Fibroblast of gingiva (primary cell): ENCODE measurements at places on chromosomes 5 and 9.

GRCh38 chr9:128043467-128043868 lies 23.7 kb downstream of the NAIF1 start:
- DNase-seq, result no peak

DNA sequence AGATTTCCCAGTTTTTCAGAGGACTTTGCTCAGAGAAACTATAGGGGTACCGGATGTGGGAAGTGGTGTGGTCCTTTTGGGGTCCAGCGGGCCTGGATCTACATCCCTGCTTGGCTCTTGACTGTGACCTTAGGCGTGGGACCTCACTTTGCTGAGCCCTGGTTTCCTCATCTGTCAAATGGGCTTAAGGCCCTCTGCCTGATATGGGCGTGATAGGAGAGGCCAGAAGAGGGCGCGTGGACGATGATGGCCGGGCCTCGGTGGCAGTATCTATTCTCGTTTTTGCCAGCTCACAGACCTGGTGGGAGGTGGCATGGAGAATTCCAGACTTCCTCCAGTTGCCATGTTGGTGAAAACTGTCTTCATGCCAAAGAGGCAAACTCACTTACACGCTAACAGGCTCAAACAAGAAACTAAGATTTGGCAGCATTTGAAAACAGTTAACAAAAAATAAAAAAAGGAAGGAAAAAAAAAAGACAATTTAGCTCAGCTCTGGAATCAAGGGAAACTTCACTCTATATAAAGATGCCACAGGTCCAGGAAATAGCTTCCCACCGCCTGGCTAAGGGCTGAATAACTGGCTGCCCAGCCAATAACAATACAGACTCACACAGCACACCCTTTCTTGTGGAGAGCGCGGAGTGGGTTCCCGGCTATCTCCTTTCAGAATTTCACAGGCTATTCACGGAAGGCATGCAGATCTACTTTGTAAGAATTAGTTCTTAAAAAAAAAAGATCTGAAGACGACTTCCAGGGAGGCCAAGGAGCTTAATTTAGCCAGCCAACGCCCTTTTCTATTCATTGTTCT lies 1.7 kb downstream of the SH3PXD2B start:
- DNase-seq, result peak; percentile 63

DNA sequence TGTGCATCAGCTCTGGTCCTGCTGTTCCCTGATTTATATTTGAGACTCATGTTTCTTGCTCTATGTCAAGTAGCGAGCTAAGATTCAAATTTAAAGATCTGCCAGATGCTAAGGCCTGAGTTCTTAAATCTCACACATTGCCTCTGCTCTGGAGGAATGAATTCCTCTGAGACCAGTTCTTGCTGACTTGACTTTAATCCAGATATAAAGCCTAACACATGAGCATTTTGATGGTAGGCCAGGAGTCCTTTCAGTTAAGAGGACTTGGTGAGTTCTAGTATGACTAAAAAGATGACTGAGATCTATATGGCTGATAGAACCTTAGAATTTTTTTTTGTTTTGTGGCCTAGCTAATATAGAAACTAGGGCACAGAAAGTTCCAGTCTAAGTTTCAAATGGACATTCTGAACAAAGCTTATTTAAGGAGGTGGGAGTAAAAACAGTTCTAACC lies 1.3 kb upstream of the INIP start:
- peak; percentile 85 for DNase-seq

- no peak for DNase-seq
Observed at GRCh38 chr5:170479484-170479883, 24.3 kb upstream of the KCNIP1 start.

DNA sequence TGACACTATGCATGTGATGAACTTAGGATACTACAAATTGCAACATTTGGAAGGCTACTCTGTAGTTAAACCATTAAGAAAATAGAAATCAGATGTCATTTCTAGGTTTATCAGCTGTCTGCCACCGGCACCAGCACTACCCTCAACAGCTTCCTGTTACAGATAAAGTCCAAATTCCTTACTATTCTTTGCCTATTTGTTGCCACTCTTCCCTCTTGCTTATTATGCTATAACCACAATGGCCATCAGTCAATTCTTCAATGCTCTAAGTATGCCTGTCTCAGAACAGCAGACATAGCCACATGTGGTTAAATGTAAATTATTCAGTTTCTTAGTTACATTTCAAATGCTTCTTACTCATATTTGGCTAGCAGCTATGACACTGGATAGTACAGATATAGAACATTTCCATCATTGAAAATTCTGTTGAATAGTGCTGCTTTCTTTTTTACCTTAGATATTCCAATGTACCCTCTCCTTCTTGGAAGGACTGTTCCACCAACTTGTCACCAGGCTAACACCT lies 21.0 kb downstream of the DHX29 start:
- DNase-seq, result no peak

DNA sequence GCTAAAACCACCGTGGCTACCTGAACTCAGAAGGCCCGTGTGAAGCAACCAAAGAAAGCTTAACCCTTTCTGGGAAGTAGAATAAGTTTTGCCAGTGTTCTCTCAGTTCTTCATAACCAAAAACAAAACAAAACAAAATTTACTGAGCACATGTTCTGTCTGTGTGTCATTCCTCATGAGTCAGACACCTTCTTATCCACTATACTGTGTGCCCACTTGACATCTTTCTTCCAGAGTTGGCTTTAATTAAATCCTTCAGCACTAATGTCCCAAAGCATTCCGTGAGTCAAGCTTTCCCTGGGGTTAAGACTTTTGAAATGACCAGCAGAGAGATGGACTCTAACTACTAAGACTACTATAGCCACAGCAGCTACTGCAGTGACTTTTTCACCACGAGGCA lies 61.3 kb downstream of the GLIS3 start:
- peak; percentile 32 for DNase-seq

DNA sequence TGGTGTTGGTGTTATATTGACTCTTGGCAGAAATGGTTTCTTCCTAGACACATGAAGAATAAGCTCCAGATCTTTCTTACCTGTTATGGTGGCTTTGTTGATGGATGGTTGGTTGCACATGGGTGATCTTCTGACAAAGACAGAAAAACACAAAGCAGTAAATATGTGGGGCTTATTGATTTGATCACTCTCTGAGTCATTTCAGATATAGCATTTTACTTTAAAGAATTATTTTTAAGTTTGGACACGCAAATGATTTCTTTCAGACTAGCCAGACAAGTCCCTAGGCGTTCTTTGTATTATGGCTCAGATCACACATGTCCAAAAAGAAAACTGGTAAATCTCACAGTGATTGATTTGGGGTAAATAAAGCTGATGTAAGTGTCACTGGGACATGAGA lies 597.6 kb downstream of the RAB3C start:
- DNase-seq, result no peak

GRCh38 chr5:66597183-66597757 lies 1.1 kb downstream of the MAST4 start:
- no peak for DNase-seq

GRCh38 chr9:131700765-131701435 lies 39.0 kb downstream of the RAPGEF1 start:
- no peak for DNase-seq

DNA sequence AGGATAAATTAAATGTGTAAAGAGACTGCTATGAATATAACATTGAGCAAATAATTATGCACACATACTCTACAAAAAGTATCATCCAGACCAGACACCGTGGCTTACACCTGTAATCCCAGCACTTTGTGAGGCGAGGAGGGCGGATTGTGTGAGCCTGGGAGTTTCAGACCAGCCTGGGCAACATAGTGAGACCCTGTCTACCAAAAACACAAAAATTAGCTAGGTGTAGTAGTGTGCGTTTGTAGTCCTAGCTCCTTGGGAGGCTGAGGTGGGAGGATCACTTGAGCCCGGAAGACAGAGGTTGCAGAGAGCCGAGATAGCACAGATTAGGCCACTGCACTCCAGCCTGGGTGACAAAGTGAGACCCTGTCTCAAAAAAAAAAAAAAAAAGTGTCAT lies 2.4 kb upstream of the CDC42SE2 start:
- no peak for DNase-seq

- no peak for DNase-seq
Observed at GRCh38 chr9:81113453-81114124, 575.8 kb downstream of the TLE1 start.

DNA sequence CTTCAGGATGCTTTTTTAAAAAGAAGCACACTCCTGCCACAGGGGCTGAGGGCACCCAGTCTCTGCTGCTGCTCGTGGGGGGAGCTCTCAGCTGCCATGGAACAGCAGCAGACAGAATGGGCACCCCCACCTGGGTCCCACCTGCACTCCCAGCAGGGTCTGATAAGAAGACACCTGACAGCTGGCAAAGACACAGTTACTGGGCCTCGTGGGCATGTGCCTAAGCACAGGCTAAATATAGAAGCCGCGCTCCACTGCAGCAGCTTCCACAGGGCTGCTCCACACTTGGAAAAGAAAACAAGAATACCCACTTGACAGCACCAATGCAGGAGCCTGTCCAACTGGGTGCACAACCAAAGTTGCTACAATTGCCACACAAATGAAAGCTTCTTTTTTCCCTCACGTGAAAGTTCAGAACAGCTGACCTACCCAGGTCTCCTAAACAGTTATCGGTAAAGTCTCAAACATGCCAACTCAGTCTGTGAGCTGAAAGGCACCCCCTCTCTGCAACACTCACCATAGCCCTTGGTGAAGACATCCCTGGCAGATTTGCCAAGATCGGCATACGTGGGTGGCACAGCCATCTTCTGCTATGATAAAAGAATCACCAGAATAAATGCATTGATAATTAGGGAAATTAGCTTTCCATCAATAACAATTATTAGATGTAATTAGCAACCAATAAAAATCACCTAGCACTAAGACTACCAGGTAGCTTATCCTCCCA lies 12.2 kb downstream of the VDAC1 start:
- no peak for DNase-seq

DNA sequence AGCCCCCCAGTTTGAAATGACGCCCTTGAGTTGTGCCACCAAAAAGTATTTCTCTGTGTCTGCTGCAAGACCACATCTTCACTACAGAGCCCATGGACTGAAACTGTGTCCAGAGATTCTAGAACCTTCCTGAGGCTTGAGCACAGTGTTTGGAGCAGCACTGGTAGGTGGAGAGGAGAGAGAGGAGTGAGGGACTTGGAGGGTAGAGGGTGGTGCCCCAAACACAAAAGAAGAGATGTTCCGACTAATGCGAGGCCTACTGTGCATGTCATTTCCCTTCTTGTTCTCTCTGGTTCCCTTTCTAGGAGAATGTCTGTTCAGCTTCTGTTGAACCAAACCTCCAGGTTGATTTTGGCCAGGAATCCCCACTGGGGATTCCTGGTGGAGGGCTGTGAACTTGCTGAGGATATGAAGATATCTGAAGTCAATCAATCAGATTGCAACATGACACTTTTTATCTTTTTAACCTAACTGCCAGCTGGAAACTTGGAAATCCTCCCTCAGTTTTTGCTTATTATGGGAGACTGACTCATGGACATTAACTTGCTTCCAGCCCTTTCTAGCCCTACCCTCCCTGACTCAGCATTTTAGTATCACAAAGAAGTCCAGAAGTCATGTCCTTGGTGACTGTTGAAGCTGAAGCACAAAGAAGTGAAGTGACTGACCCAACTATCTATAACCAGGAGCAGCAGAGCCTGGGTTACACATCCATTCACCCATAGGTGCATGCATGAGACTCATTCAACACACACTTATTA lies 154.5 kb downstream of the NR3C1 start:
- DNase-seq, result peak; percentile 70

DNA sequence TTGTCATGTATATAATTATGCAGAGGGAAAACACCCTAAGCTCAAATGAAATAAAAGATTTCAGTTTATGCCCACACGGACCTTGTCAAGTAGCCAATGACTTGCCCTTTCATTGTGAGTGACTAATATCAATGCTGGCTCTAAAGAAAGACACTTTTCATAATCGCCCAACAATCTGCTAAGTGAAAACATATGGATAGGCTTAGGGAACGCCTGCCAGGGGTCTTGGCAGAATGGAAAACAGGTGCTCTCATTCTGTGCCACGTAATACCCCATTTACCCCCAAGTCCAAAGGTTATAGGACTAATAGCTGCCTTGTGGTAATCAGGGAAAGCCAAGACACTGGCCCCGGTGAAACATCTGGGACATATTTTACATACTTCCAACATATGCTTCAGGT lies 157.7 kb downstream of the SLF1 start:
- peak; percentile 47 for DNase-seq

DNA sequence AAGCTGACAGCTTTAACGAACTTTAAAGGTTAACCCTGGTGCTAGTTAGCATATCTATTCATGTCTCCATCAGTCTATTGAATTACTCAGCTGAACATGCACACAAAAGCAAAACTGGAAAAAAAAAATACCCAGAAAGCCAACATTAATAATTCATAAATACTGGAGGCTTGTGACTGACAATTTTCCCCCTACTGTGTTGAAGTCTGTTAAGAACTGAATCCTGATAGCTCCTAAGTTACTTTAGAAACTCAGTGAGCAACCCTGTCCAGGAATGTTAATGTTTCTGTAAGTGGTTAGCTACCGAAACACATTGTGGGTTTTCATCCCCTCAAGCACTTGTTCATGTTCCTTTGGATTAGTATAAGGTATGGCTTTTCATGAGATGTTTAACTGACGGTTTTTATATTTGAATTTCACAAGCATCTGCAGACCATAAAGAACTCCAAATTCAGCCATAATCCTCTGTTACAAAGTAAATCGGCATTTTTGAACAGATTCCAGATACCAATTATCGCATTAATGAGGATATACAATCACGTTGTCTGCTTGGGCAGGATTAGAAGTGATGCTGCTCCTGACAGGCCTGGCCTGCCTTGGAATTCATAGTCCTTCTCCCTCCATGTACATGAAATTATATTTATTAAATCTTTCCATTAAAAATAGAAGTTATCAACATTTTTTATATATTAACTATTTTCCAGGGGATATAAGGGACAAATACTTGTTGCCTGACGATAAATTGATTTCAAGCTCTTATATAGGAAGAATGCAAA lies 331.2 kb downstream of the TLE4 start:
- no peak for DNase-seq

DNA sequence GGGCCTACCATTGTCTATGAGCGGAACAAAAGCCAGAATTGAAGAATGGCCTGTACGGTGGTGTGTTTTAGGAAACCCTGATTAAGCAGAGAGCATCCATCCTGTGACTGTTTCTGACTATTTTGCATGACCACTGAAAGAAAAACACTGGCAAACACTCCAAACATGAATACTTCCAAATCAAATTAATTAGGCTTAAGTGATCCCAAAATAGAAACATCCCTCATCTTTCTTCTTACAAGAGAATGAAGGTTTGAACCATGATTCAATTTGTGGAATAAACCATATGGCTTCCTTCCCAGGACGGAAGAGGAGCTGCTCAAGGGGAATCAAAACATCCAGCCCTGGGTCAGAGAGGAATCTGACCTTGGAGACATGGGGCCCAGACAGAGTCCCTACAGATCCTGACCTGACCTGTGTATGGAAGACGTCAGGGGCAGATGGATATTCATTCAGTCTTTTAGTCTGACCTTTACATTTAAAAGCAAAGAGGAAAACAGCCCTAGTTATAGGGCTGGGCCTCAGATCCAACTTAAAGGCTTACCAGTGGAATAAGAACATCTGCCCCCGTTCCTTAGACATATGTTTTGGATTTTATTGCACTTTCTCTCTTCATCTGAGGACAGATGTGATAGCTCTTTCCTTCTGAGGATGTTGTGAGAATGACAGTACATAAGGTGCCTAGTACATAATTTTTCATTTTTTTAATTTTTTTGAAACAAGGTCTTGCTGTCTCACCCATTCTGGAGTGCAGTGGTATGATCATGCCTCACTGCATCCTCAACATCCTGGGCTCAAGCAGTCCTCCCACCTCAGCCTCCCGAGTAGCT lies 17.6 kb upstream of the RECK start:
- DNase-seq, result peak; percentile 38
